ENCODE measurements at places on chromosomes 2 and 18.

- DNase-seq = no peak
Observed at GRCh38 chr18:50172367-50172766, 22.6 kb downstream of the MYO5B start.

DNA sequence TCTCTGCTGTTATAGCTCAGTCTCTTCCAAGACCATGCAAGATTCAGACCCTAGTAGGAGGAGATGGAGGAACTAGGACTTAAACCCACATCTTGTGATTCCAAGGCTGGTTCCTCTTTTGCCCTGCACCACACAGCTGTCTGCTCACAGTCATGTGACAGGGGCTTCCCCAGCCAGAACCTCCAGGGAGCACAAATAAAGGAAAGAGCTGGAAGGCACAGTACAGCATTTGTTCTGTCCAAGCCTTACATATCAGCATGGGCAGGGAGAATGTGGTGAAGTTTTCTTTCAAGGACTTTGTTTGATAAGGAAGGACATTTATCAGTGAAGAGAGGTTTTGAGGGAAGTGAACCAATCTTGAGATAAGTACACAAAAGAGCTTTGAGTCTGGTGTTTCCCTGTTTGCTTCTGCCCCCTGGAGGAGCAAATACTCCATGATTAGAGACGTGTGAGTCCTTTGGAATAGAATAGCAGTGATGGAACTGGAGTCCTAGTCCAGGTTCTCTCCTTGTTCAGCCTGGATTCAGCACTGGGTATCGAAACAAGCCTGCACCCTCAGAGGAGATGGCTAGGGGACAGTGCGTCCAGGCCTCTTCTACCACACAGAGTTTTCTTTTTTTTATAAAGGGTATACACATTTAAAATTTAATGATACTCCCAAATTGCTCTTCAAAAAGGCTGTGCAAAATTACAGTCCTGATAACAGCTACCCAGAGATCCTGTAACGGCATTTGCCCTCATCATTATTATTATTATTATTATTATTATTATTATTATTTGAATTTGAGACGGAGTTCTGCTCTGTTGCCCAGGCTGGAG is 24.6 kb upstream of the CASP10 start:
- DNase-seq = peak; percentile 77

DNA sequence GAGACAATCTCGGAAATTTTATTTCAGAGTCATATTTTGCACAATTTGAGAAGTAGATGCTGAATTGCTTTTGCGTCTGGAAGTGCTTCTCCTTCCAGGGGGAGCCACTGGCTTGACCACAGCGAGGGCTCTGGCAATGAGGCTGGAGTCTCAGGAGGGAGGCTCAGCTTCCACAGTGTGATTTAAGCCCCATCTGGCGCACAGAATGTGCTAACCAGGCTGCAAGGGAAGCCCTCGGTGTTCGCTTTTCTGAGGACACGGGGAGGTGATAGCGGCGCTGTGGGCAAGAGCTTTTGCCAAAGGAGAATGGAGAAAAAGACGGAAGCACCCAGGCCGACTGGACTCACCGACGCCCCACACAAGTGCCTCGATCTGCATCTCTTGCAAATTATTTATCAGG is 52.4 kb downstream of the ADI1 start:
- DNase-seq = no peak

GRCh38 chr2:120227111-120227991 is 4.2 kb upstream of the TMEM185B start:
- no peak for DNase-seq

DNA sequence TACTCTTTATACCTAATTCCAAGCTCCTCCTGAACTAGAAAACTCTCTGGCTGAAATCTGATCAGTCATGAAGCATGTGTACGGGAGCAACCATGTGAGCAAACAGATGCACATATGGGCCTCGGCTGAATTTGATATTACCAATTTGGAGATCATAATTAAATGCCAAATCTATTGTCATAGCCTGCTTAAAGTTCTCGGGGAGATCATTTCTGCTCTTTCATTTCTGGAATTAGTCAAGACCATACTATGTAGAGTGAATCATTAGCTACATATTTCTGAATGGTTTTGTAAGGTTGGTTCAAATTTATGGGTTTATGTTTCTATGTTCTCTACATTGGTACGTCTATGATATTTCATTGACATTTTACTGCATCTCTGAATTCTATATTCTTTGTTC is 205.5 kb downstream of the UBE2E3 start:
- DNase-seq = no peak

DNA sequence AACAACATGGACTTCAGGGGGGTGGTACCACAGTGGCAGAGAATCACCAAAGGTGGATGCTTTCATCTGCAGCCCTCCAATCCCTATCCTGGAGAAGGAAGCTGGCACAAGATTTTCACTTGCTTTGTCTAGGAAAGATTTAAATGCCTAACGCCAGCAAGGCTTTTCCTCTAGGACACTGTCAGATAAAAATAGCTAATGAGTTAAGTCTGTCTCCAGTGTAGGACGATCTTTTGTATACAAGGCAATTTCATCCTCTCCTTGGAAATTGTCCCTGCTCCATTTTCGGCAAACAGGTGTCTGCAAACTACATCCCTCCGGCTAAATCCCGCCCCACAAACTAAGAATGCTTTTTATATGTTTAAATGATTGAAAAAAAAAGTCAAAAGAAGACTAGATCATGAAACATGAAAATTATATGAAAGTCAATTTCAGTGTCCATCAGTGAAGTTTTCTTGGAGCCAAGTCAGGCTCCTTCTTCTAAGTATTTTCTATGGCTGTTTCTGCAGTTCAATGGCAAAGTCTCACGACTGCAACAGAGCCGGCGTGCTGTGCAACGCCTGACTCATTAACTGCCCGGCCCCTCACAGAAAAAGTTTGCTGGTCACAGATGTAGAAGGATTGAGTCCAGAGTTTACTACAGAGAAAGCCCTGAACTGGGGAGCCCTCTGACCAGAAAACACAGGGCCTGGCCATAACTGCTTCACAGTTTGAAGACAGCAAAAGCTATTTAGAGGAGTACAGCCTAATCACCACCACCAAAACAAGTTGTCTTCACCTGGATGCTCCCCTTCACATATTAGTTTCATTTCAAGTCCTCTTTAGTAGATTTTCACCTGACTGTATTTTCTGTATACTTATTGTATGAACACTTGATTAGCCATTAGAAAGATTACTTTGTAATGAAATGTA is 52.3 kb downstream of the PIEZO2 start:
- no peak for DNase-seq

Data from NCI-H446 (cell line).